ENCODE measurements at places on chromosomes 3 and 15.

GRCh38 chr3:94406595-94406994 is 343.7 kb downstream of the NSUN3 start:
- no peak for DNase-seq

DNA sequence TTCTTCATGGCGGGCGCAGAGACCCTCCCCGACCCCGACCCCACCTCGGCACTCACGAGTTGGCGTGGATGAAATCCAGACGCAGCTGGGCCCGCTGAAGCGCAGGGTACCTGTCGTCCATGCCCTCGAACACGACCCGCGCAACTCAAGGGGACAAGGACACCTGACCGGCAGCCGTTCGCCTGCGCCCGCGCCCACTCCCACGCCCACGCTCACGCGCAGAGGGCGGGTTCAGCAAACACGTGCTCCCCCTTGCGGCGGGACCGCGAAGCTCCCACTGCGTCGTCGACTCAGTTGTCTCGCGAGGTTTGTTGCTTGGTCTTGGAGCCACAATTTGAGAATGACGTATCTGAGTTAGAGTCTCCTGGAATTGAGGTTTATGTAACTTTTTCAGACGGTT is at the start of gene MORC1:
MORC1 (minus strand) TSS at position 196 of the 400 bp plus-strand sequence; CDS start at position 121, 75 bp downstream.
- DNase-seq, result no peak

GRCh38 chr3:156782319-156782718 is 43.8 kb upstream of the LEKR1 start:
- DNase-seq, result no peak

GRCh38 chr15:62066663-62067447 is at the start of gene C2CD4A:
Gene C2CD4A (plus strand): TSS chr15:62066977. CDS start chr15:62067614, 637 bp downstream.
- no peak for DNase-seq

All from stimulated activated CD8-positive, alpha-beta memory T cell treated with anti-CD3 and anti-CD28 coated beads, Interleukin-7, amount 100 ng/mL, for 24 hours (primary cell).